Glomerular endothelial cell (primary cell): ENCODE measurements at places on chromosomes 4 and X.

- no peak for DNase-seq
Observed at GRCh38 chrX:39550795-39551361, 546.9 kb downstream of the BCOR start.

- no peak for DNase-seq
Observed at GRCh38 chrX:386239-386767, 404 bp downstream of the PPP2R3B start.

- peak; percentile 7 for DNase-seq
Observed at GRCh38 chr4:176436293-176436973, 116.7 kb downstream of the SPCS3 start.

DNA sequence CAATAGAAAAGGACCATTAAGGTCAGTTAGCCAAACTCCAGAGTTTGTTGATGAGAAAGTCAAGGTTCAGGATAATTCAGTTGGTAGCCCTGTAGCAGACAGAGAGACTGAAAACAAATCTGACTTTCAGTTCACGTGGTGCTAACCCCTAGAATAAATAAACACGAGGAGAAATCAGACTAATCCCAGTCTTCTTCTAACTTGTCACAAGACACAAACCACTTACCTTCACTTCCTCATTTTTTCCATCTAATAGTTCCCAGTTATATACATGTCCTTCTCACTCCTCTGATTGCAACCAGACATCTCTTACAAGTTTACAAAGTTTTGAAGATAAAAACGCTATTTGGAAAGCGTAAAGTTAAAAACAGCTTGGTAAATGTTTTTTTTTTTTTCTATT lies 7.7 kb downstream of the TLR7 start:
- DNase-seq: no peak

- no peak for DNase-seq
Observed at GRCh38 chr4:33649015-33649414, 2595.3 kb downstream of the ARAP2 start.

GRCh38 chr4:59553063-59553720 lies 1646.9 kb upstream of the ADGRL3 start:
- no peak for DNase-seq

- no peak for DNase-seq
Observed at GRCh38 chr4:41156574-41156973, 57.8 kb downstream of the APBB2 start.

DNA sequence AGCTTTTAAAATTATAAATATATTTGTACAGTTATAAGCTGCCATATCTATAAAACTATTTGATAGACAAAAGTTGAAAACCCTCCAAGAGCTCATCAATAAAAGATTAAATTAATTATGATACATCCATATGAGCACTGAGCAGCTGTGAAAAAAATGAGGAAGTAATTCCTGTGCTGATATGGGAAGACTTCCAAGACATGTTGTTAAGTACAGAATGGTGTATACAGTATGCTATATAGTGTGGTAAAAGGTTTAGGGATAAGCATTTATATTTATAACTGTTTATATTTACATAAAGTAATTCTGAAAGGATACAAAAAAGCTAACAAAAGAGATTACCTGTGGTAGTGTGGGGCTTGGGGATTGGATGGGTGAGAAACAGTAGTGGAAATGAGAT lies 92.8 kb upstream of the BMP2K start:
- no peak for DNase-seq

DNA sequence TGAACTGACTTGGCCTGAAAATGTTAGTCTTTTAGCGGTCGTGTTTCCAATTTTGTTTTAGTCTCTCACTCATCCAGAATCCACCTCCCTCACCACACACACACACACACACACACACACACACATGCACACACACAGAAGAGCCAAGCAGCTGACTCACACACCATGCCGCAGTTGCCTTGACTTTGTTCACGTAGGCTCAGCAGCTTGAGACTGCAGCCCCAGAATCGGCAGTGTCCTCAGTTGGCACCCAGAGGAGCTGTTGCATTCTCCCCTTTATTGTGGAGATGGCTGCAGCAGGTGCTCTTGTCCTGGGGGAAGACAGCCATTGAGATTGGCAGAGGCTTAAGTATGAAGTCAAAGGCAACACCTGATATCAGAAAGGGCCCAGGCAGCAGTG lies 20.9 kb upstream of the XPNPEP2 start:
- no peak for DNase-seq

DNA sequence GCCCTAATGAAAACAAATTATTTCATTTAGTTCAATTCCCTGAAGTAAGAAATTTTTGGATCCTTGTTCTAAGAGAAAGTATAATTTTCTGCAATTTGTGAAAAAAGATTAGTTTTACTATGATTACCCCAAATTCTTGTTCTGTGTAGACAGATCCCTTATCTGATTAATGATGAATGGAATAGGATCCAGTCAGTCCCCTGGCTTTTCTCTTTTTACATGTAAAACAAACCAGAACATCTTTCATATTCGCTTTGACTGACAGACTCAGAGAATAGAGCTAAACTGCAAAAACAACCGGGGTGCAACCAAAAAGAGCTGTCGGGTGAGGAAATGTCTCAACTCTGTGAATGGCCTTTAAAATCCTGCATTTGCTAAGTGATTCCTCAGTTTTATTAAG lies 93.4 kb upstream of the VEGFC start:
- DNase-seq: no peak

GRCh38 chr4:2047781-2048581 lies 11.1 kb upstream of the NAT8L start:
- DNase-seq: no peak

GRCh38 chrX:56228914-56229313 lies 3.2 kb upstream of the KLF8 start:
- no peak for DNase-seq

DNA sequence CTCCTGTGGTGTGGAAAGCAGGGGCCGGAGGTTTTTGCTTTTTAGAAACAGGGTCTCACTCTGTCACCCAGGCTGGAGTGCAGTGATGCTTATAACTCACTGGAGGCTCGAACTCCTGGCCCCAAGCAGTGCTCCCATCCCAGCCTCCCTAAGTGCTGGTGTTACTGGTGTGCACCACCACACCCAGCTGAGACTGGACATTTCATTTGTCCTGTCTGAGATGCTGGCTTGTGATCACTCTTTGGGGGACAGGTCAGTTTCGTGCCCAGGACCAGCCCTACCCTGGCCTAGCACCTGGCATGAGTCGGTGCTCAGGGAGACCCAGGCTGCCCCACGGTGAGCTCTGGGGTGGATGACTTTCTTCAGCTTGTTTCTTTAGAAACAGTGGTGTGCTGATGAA lies 11.3 kb downstream of the PSAPL1 start:
- DNase-seq: no peak

GRCh38 chr4:160316036-160316435 lies 1213.2 kb downstream of the RAPGEF2 start:
- no peak for DNase-seq

DNA sequence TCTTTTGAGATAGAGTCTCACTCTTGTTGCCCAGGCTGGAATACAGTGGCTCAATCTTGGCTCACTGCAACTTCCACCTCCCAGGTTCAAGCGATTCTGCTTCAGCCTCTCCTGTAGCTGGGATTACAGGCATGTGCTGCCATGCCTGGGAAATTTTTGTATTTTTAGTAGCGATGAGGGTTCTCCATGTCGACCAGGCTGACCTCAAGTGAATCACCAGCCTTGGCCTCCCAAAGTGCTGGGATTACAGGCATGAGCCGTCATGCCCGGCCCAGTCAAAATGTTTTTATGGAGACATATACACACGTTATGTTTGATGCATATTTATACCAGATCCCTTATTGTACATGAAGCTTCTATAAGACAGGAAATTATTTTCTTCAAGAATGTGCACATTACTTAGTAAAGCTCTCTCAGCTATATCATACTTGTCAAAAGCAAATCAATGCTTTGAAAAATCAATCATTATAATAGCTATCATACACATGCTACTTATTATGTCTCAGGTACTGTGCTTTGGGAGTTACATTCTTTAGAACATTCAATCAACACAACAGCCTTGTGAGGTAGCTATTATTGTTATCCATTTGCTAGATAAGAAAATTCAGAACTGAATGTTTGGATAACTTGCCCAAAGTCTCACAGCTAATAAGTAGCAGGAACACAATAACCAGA lies 269.2 kb downstream of the FSTL5 start:
- DNase-seq: no peak
